NCI-H2227 treated with DMSO at 0.1 percent for 48 hours (cell line): ENCODE measurements at places on chromosomes 16 and 17.

- no peak for DNase-seq
Observed at GRCh38 chr16:16051132-16051531, 101.7 kb downstream of the ABCC1 start.

- no peak for DNase-seq
Observed at GRCh38 chr16:4631444-4631843, 6.8 kb downstream of the MGRN1 start.

- DNase-seq: no peak
Observed at GRCh38 chr17:1473841-1474240, 17.8 kb upstream of the CRK start.

DNA sequence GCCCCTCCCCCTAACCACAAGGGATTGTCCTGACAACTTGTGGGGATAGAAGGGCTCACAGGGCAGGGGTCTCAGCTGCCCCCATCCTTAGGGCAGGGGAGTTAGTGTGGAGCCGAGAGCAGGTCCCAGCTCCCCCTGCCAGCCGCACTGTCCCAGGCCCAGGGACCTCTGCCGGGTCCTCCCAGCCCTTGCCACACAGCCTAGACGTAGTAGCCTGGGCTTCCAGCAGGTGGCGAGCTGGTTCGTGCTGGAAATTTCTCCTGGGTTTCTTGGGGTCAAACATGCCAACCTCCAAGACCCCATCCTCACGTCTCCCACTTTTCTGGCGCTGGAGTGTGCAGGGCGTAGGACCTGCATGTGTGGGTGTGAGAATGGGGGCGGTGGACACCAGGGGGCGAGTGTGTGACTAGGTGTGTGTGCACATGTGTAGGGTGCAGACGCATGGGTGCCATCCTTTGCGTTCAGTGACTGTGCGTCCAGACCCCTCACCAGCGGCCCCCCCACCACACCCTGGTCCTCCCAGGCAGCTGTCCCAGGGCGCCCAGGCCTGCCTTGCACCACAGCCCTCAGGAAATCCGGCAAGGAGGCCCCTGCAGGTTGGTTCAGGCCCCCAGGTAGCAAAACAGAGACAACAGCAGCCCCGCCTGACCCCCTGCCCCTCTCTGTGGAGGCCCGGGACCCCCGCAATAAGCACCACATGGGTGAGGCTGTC is 29.5 kb downstream of the SBK1 start:
- DNase-seq: no peak

DNA sequence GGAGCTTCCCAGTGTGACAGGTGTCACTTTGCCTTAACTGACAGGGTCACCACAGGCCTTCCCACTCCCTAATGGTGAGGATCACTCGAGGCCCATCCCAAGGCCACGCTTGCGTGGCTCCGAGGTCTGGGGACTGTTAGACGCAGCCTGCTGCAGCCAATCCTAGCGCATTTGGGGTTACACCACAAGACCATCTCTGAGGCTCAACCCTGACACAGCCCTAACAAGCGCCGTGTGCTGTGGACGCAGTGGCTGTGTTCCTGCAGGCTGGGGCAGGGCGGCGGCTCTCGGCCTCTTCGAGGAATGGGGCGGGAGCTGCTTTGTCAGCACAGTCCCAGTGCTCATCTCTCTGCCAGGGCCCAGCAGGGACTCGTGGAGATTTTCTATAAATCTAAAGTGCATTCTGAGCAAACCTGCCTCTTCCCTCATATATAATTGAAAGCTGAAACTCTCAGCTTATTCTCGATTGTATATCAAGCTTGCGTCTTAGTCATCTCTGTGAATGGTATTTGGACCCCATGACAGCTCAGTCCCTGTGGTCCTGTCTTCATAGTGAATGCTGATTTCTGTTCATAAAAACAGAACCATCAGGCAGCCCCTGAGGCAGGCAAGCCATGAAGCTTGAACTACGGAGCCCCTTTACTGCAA is 65.8 kb upstream of the CHMP6 start:
- no peak for DNase-seq

DNA sequence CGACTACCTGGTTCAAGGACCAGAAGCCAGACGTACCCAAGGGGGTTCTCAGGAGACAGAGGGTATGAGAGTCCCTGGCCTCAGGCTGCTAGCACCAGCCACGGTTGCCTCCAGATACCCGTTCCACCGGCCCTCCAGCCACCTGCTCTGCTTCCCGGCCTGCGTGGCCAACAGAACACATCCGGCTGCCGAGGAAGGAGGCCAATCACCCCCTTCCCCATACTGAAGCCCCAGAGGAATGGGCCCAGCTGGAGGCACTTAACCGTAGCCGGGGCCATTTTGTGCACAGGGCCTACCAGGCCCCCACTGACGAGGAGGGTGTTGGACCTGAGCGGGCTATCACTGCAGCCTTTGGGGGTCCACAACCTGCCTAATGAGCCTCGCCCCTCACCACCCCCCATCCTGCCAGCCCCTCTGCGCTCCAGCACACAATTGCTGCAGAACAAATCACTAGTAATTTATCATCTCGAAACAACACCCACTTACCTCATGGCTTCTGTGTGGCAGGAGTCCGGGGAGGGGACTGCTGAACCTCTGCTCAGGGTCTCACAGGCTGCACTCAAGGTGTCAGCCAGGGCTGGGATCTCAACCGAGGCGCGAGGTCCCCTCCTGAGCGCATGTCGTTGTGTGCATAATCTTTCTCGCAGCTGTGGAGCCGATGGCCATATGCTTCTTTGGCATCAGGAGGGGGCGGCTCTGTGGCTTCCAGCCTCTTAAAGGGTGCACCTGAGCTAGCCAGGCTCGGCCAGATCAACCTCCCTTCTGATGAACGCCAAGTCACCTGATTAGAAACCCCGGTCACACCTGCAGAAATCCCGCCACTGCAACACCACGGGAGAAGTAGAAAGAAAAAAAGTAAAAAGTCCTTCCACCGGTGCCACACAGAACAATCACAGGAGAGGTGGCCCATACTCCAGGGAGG is 10.1 kb upstream of the KREMEN2 start:
- DNase-seq: no peak

DNA sequence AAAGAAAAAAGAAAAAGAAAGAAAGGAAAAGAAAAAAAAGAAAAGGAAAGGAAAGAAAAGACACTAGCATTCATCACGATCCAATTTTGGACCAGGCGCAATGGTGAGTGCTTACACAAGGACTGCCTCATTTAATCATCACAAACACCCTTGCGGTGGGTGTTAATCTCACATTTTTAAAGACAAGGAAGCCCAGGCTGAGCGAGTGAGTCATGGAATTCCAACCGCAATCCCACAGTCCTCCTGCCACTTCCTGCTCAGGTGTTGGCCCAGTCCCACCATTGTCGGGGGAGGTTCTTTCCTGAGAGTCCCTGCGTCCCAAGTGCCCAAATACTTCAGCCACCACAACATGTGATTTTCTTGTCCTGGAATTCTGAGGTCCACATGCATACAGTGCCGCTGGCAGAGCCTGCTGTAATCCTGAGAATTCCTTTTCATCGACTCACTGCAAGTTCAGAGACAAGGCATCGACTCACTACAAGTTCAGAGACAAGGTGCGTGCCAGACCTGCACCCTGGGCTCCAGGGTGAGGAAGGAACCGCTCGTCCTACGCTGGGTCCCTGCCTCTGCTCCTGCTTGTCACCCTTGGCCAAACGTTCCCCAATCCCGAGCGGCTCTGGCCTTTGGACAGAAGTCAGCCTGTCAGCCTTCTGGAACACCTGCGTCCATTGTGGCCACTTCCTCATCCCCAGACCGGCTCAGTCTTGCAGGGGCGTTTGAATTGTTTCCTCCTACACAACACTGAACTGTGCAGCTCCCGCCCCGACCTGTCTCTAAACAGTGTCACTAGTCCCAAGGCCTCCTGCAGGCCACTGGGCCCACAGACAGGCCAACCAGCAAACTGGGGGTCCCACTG is 5.8 kb downstream of the ZG16B start:
- no peak for DNase-seq

DNA sequence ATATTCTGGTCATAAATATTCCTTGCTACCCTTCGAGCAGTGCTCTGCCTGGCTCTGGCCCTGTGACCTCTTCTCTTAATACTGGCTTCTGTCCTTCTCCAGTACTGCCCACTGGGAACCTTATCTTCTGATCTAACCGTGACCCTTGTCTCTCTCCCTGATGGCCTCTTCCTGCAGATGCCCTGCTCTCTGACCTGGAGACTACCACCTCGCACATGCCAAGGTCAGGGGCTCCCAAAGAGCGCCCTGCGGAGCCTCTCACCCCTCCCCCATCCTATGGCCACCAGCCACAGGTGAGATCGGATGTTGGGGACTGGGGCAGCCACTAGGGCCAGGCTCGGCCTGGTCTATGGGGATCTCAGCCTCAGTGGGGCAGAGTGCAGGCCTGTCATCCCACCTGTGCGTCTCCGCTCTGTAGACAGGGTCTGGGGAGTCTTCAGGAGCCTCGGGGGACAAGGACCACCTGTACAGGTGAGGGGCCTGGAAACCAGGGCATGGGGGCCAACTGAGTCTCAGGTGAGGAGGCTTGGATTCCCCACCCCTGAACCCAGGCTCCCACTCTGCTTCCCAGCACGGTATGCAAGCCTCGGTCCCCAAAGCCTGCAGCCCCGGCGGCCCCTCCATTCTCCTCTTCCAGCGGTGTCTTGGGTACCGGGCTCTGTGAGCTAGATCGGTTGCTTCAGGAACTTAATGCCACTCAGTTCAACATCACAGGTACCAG is 1.5 kb downstream of the TGFB1I1 start:
- no peak for DNase-seq

- DNase-seq: peak; percentile 53
Observed at GRCh38 chr17:82859431-82860403, 19.9 kb upstream of the ZNF750 start.
